ENCODE measurements at places on chromosomes 5 and 9. TPM values are rescaled to one million over a fixed set of nuclear protein-coding genes. Genes with fewer than 3 reads are reported as not detected.

TYRP1 gene
- total RNA-seq, result not detected

DNA sequence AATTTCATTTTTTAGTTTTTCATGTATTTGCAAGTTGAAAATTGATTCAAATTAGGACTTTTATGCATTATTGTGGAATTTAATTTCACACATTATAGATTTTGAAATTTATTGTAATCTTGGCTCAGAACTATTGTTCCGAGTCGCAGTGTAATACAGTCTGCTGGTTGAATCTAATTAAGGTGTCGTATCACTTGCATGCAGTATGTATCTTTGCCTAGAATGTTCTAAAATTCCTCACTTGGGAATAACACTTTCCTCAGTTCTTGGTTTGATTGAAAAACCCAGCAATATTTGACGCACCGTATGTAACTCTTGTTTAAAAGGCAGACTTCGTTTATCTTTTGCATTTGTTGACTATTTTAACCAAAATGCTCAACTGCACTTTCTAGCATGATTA, 49.4 kb downstream of the MELK start:
- no peak for DNase-seq

GRCh38 chr5:36743891-36744772, 132.4 kb upstream of the NIPBL start:
- no peak for DNase-seq

NDUFAF2 gene
- 38.3 TPM for total RNA-seq

GRCh38 chr5:108728566-108729241, 19.0 kb upstream of the FER start:
- DNase-seq, result no peak

Measured in ascending aorta (tissue), 2 donors.